ENCODE measurements at places on chromosomes 12 and 14.

DNA sequence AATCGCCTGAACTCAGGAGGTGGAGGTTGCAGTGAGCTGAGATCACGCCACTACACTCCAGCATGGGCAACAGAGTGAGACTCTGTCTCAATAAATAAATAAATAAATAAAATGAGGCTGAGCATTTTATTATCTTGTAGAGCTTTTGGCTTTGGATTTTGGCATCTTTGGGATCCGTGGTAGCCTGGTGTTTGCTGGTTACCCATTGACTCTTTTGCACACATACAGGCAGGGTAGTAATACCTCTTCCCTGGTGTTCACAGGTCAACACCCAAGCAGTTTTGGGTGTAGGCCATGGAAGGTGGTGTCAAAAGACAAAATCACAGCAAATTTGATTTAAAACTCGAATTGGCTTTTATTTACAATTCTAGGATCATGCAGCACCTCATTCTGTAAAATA lies 27.8 kb downstream of the ACACB start:
- no peak for DNase-seq

DNA sequence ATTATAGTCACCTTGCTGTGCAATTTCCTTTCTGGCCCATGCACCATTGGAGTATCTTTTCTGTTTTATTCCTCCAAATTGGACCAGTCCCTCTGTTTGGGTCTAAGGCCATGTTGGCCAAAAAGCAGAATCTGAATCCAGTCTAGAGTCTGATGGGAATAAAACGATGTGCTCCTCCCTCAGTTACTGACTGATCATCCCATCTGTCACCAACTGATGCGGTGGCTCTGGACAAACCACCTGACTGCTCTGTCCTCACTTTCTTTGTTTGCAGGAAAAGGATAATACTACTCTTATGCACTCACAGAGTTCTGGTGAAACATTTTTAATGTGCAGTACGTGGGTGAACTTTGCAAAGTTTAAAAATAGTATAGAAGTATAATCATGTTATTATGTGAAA lies 120.2 kb upstream of the HIF1A start:
- DNase-seq, result no peak

- DNase-seq, result no peak
Observed at GRCh38 chr12:64385468-64385867, 5.1 kb downstream of the C12orf56 start.

GRCh38 chr12:60027266-60027665 lies 431.4 kb downstream of the SLC16A7 start:
- no peak for DNase-seq

DNA sequence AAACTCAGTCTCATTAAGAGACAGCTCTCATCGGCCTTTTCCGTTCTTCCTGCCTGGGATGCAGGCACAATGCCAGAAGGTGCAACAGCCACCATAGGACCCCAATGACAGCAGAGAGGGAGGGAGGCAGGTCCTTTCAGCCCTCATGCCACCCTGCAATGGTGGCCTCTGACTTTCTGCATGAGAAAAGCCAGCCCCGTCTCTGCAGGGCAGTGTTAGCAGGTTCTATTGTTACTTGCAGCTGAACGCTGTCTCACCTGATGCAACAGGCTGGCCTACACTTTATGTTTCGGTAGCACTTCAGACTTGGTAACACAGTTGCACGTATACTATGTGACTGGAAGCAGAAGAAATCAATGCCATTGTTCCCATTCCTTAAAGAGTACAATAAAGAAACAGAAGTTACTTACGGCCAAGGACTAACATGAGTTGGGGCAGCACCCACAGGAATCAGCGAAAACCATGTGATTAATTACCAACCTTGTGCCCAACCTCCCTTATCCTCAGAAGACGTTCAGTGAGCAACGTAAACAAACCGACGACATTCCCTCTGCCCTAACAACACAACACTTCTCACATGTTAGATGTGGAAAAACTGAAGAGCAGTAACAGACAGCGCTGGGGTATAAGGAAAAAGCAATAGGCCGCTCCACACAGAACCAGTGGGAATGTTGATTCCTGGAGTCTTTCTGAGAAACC lies 102.1 kb downstream of the RIMBP2 start:
- no peak for DNase-seq

- DNase-seq, result no peak
Observed at GRCh38 chr12:9730011-9730410, 2.9 kb downstream of the CLECL1 start.

- no peak for DNase-seq
Observed at GRCh38 chr12:121812921-121813896, 9.4 kb downstream of the SETD1B start.

DNA sequence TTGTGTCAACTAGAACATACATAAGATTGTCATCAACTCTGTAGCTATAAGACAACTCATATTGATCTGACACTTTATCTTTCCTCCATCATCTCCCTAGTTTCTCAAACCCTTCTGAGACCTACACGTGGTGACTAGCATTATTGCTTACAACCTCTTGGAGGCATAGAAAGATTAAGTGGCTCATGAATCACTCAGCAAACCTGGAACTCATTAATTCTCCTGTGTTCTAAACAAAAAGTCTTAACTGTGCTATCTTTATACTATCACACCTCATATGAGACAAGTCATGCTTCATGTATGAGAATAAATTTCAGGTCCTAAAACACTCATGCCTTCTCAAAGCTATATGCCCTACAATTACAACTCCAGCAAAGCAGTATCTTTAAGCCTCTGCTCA lies 408.6 kb upstream of the SYT1 start:
- no peak for DNase-seq

GRCh38 chr12:124458220-124458991 lies 109.0 kb downstream of the NCOR2 start:
- DNase-seq, result no peak

DNA sequence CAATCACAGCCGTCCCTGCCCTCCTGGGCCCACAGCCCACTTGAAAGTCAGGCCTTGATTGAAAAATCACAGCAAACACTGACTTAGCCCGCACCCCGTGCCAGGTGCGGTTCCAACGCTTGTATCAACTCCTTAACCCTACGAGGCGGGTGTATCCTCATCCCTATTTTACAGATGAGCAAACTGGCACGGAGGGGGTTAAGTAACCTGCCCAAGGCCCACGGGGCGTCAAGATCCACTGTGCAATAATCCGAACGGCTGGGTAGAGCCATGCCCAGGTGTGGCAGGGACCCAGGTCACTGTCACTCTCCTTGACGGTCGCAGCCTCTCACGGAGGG lies 583 bp downstream of the DNAH10 start:
- DNase-seq, result no peak

- DNase-seq, result no peak
Observed at GRCh38 chr14:65075628-65076325, 26.5 kb downstream of the MAX start.

GRCh38 chr12:59811991-59812390 lies 216.2 kb downstream of the SLC16A7 start:
- DNase-seq, result no peak

DNA sequence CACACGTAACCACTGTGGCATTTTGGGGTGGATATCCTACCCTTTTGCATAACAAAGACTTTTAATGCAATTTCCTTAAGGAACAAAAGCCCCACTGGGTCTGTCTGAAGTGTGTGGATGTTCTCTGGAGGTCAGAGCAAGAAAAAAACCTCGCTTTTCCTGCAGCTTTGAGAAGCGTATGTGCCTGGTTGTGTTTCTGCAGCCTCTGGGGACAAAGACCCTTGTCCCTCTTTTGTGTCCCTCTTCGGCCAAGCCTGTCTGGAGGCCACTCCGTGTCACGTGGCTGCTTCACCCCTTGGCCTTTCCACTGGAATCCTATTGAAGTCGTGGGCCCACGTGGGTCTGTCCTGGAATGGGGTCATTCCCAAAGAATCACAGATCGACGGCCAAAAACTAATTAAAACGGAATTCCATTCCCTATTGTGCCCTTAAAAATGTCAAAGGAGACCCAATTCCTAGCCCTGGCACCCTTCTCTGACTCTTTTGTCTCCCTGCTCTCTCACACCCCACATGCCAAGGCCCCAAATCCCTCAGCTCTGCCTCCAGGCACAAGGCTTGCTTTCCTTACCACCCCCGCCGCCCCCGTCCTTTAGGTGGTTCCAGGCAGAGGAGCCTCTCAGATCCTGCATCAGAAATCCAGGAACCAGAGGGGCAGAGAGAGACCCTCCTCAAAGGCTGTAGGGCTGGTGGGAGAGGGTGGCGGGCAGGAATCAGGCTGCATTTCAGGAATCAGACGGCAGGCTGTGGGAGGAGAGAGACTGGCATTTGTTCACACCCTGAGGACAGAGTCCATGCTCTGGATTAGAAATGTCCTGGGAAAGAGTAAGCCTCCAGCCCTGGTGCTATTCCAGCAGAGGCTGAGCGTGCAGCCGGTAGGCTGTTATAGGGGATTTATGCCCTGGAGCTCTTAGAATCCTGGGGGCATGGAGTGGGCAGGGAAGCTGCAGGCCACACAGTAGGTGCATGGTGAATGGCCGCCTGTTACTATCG lies 12.6 kb upstream of the CYP46A1 start:
- DNase-seq, result no peak

GRCh38 chr14:36941783-36942521 lies 230.5 kb downstream of the SLC25A21 start:
- DNase-seq, result peak; percentile 30

DNA sequence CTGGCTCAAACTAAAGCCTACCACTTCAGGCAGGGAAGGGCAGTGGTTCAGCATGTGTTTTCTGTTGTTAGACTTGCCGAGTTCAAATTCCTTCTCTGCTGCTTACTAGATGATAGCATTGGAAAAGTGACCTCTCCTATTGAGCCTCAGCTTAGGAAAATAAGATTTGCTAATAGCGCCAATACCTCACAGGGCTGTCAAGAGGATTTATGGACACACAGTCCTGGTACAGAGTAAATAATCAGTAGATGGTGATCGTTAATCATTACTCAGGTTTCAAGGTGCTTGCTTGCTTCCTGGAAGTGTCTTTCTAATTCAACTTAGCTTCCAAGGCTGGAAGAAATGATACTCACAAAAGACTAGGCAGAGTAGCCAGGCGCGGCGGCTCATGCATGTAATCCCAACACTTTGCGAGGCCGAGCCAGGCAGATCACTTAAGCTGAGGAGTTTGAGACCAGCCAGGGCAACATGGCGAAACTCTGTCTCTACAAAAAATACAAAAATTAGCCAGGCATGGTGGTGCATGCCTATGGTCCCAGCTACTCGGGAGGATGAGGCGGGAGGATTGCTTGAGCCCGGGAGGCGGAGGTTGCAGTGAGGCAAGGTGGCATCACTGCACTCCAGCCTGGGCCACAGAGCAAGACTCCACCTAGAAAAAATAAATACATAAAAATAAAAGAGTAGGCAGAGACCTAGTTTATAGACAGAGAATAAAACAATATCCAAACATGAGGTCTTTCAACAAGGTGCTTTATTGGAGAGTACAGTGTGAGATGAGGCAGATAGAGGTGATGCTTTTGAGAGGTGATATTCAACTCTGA lies 6.0 kb downstream of the PLA2G1B start:
- DNase-seq, result no peak
